ENCODE measurements at places on chromosomes 7 and 10.

- DNase-seq = no peak
Observed at GRCh38 chr7:115359119-115359518, 437.2 kb downstream of the MDFIC start.

DNA sequence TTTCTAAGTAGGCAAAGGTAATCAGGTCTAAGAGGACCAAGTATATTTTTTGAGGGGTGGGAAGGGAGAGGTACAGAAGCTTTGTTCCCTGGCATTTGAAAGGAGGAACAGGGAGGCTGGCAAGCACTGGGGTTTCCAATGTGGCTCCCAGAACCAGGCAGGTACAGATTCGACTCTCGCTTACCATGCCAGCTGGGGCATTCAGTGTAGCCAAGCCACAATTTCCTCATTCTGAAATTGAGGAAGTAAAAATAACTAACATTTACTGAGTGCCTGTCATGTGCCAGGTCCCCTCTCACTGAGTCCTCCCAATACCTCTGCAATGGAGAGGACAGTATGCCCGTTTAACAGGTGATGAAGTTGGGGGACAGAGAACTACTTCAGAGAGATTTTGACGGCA, 45.9 kb upstream of the BET1 start:
- DNase-seq = no peak

GRCh38 chr10:86580521-86580891, 58.9 kb upstream of the WAPL start:
- no peak for DNase-seq

GRCh38 chr10:2850202-2850601, 217.1 kb upstream of the PFKP start:
- no peak for DNase-seq

DNA sequence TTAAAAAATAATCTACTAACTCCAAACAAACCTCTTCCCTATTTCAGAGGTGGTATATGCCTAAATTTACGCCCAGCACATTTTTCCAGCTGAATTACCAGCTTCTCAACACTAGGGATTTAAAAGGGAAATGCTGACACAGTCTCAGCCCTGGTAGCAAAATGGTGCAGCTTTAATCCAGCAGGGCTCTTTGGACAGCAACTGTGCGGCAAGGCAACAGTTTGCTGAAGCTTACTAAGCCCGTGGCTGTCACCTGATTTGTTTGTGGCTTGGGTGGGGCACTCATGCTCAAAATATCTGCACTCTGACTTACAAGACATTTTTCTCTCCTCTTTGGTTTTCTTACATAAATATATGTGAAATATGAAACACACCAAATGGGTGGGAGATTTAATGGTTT, 206.7 kb downstream of the POU6F2 start:
- DNase-seq = no peak
